ENCODE measurements at places on chromosomes 11 and 22. TPM values are rescaled to one million over a fixed set of nuclear protein-coding genes. Genes with fewer than 3 reads are reported as not detected.

GRCh38 chr11:111448414-111448813 lies 63.8 kb downstream of the BTG4 start:
- DNase-seq: no peak

DNA sequence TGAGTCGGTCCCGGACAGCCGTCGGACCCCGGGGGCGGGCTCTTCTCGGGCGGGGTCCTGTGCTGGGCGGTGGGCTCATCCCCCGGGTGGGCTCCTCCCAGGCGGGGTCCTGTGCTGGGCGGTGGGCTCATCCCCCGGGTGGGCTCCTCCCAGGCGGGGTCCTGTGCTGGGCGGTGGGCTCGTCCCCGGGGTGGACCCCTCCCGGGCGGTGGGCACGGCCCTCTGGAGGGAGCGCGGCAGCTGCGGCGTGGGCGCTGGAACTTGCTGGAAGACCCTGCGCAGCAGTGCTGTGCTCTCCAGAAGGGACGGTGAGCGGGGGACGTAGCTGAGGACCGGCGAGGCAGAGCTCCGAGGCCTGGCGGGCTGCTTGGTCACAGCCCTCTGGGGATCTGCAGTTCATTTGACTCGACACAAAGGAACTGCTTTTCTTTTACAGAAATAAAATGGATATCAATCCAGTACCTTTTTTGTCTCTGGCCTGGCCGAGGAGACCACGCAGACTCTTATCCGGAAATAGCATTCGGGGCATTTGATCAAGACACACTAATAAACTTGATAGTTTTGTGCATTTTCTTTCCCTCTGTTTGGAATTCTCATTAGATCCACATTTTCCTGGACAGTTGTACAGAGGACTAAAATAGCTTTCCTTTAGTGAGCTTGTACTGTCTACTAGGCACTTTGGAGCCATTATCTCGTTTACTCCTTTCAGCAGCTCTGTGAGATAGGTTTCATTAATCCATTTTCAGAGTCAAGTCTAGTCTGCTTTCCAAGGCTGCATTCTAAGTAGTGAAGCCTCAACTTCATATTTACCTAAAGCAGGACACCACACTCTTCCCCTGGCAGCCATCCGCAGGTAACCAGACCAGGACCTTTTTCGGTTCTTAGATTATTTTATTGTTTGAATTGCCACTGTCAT lies 812 bp downstream of the JAM3 start:
- DNase-seq: peak; percentile 45

- no peak for DNase-seq
Measured at GRCh38 chr22:40605761-40606160, 30.8 kb downstream of the MRTFA start.

The PATL1 gene
- 24.5 TPM for total RNA-seq

The TP53AIP1 gene
- not detected for total RNA-seq
